ENCODE measurements at places on chromosomes 16 and 17.

DNA sequence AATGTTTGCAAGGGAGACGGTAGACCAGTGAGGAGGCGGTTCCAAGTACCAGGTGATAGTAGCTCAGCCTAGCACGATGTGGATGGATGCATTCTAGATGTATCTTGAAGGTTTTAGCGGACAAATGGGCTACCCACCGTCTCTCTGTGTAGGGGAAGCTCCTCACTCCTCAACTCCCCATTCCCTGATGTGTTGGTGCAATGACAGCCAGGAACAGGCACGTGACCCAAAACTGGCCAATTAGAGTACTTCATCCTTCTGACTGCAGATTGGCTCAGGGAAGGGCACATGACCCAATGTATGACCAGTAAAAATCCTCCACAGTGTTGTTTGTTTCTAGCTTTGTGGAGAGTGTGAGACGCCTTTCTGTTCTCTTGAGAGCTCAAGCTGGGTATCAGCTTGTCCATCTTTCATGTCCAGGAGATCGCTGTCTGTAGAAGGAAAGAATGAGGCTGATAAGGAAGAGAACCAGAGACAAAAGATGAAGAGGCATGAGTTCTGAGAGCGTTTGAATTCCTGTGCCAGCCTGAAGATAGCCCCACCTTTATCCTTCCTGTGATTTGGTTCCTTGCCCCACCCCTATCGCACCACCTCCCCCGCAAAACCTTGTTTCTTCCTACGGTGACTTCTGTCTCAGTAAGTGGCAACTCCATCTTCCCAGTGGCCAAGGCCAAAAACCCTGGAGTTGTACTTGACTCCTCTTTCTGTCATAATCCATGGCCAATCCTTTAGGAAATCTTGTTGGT lies 2.3 kb upstream of the BORCS6 start:
- peak; percentile 97 for DNase-seq

GRCh38 chr17:79850571-79851460 lies 11.6 kb upstream of the CBX4 start:
- no peak for DNase-seq

DNA sequence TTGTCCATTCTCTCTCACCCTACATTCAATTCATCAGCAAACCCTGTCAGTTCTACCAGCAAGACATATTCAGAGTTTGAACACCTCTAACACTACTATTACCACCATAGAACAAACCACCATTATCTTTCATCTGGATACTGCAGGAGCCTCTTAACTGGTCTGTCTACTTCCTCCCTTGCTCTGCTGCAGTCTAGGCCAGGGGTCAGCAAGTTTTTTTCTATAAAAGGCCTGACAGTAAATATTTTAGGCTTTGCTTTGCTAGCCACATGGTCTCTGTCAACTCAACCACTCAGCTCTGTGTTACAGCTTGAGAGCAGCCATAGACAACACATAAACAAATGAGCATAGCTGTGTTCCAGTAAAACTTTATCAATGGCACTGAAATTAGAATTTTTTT lies 13.8 kb downstream of the KCTD19 start:
- DNase-seq = no peak

GRCh38 chr16:79261481-79261940 lies 339.0 kb downstream of the MAF start:
- peak; percentile 59 for DNase-seq

- no peak for DNase-seq
These were observed 15.5 kb upstream of the SNTB2 start for GRCh38 chr16:69171325-69172084.

DNA sequence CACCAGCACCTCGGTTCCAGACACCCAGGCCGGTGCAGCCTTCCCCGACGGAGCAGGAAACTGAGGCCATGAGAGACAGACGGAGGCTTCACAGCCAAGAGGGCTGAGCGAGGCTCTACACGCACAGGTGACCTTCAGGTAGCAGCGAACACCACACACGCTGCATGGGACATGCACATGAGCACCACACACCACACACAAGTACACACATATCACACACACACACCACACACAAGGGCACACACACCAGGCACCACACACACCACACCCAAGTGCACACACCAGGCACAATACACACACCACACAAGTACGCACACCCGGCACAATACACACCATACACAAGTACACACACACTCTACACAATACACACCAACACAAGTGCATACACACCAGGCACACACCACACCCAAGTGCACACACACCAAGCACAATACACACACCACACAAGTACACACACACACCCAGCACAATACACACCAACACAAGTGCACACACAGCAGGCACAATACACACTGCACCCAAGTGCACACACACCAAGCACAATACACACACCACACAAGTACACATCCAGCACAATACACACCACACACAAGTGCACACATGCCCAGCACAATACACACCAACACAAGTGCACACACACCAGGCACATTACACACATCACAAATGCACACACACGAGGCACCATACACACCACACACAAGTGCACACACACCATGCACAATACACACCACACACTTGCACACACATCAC lies 33.4 kb upstream of the ZNF469 start:
- DNase-seq = no peak

GRCh38 chr17:79690466-79690865 lies 40.3 kb upstream of the ENPP7 start:
- DNase-seq = no peak

DNA sequence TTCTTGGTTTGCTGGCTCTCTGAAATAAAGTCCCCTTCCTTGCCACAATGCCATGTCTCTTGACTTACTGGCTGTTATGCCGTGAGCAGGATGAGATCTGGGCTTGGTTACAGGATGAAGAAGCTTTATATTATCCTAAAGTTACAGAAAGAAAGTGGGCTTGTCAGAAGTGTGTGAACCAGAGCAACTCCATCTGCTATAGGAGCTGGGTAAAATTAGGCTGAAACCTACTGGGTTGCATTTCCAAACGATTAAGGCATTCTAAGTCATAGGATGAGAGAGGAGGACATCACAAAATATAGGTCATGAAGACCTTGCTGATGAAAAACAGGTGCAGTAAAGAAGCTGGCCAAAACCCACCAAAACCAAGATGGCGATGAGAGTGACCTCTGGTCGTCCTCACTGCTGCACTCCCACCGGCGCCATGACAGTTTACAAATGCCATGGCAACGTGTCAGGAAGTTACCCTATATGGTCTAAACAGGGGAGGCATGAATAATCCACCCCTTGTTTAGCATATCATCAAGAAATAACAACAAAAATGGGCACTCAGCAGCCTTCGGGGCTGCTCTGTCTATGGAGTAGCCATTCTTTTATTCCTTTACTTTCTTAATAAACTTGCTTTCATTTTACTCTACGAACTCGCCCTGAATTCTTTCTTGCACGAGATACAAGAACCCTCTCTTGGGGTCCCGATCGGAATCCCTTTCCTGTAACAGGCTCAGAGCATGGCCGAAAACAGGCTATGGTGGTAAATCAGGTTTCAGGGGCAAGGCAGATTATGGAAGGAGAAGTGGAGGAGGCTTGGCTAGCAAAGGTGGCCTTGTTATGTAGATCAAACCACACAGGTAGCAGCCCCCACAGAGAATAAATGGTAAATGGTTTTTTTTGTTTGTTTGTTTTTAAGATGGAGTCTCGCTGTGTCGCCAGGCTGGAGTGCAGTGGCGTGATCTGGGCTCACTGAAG lies 81.3 kb upstream of the C16orf82 start:
- no peak for DNase-seq

DNA sequence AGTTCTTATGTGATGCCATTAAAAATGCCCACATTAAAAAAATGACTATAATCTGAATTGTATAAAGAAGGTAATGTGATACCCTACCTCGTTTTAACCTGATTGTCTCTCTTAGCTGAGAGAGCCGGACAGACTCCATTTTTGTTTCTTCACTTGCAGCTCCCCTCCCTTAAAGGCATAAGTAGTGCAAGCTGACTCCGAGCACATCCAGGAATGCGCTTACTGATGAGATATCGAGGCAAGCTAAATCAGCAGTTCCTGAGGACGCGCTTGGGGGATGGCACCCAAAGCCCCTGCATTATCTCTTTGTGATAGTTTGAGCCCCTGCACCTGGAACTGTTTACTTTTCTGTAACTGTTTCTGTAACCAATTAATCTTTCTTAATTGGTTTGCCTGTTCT lies 6.3 kb downstream of the KRT24 start:
- DNase-seq = no peak

DNA sequence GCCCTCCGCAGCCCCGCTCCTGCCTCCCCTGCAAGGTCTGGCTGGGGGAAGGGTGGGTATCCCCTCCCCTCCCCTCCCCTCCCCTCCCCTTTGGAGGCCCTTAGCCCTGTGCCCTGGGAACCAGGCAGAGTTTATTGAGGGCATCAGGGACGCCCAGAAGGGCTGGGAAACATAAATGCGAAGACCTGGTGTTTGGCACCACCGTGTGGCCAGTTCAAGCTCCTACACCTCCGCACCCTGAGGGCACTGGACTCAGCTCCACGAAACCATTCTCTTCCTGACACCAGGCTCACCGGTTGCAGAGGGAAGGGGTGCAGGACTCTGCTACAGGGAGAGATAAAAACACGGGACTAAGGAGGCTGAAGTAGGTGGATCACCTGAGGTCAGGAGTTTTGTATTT lies 1.0 kb upstream of the AIPL1 start:
- DNase-seq = peak; percentile 78

DNA sequence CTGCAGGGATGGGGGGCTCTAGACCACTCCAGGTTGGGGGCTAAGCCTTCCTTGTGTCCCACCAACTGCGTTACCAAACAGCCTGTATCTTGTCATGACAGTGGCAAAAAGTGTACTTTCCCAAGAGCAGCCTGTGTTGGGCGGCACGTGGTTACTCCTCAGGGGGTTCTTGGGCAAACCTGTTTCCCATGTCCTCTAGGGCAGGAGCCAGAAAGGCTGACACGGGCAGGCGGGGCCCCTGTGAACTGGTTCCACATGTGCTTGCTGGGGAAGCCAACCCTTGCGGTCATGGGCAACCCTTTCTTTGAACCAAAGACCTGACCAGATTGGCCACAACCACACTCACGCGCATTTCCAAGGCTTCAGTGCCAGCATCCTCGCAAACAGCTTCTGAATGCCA lies 228.5 kb downstream of the RBFOX3 start:
- no peak for DNase-seq

GRCh38 chr17:9905902-9906301 lies 831 bp upstream of the RCVRN start:
- DNase-seq = peak; percentile 75

DNA sequence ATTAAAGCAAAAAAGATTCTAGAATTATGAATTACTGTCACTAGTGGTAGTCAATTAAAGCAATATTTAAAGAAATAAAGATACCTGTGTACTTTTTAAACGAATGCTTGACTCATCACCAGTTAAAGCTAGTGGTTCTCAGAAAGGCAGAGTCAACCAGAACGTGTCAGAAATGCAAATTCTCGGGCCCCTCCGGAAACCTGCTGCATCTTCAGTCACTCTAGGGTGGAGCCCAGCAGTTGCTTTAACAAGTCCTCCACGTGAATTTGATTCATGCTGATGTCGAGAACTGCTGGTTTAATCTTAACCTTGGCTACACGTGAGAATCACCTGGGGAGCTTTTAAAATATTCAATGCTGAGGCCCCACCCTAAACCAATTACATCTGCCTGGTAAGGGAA lies 169.8 kb upstream of the SDK2 start:
- DNase-seq = no peak

DNA sequence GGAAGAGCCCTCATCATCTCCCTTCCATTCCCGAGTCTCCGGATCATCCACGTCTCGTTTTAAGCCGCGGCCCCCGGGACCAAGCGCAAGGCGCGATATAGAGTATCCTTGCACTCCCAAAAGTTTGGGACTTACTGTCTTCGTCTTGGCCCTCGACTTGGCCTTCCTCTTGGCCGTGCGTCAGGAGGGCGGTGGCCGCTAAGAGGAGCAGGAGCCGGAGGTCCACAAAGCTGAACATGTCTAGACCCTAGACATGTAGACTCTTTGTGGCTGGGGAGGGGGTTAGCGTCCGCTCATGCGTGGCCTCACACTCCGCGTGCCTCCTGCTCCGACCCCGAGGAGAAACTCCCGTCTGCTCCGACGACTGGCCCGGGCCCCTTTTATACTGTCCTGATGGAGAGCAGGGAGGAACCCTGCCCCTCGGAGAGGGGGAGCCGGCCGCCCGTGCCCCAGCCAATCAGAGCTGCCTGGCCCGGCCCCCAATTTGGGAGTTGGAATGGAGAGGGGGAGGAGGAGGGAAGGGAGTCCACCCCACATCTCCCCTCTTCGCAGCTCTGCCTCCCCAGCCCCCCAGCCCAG lies at the start of gene COL1A1:
TSS of gene COL1A1 (minus strand) at position 356 of the 579 bp plus-strand sequence. CDS start at position 238, 118 bp downstream.
- no peak for DNase-seq

DNA sequence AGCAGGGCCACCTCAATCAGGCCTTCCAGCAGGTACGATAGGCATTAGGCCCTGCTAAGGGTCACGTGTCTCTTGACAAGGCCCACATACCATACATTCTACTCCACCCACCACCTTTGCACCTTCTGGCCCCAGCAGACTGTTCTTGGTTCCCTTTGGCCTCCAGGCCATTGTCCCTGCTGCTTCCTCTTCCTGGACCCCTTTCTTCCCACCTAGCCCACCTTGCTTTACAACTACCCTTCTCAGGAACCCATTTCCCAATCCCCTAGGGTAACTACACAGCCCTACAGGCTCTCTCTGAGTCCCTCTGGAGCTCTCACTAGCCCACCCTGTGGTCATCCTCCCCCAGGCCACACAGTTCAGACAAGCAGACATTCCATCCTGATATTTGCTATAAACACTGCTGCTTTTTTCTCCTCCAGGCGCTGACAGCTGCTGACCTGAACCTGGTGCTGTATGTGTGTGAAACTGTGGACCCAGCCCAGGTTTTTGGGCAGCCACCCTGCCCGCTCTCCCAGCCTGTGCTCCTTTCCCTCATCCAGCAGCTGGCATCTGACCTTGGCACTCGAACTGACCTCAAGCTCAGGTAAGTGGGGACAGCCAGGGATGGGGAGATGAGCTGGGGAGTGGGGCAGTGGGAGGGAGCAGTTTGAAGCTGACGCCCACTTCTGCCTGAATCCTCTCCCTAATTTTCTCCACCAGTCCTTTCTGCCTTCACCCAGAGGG lies 1.4 kb upstream of the NRN1L start:
- no peak for DNase-seq

Measured in SK-MEL-5 (cell line).